HT-29 (cell line): ENCODE measurements at places on chromosomes 4 and X.

- DNase-seq = peak; percentile 25
These were observed 104.4 kb upstream of the RAB40AL start for GRCh38 chrX:102832661-102833060.

DNA sequence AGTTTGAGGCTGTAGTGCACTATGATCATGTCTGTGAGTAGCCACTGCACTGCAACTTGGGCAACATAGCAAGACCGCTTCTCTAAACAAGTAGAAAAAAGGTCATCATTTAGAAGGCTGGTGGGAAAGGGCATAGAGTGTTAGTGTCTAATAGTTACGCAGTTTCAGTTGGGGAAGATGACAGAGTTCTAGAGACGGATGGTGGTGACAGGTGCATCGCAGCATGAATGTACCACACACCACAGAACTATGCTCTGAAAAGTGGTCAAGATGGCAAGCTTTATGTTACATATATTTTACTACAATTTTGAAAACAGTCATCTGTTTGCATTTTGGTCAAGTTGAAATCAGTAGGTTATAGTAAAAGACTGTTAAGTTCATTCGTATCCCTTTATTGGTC, 23.7 kb upstream of the CLDN34 start:
- no peak for DNase-seq

DNA sequence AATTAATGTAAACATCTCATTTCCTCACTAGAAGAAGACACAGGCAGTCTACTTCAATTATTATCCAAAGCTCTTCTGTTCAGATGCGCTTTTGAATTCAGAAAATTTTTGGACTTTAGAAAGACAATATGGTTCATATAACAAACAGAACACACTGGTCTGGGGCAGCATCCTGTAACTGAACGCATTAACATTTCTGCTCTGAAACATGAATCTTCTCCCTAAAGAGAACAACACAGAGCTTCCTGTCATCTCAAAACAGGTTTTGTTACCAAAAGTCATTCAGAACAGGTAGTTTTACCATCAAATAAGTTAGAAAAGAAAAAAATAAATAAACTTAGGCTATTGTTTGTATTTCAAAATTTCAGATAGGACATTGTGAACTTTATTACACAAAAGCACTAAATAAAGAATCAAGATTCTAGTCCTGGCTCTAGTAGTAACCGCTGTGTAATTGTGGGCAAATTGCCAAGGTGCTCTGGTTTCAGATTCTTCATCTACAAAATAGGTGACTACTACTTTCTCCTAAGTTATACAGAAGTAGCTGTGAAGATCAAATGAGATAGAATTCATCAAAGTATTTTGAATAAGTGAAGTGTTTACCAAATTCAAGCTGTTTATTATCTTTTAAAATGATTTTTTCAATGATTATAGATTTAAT, 252.3 kb upstream of the RASGEF1B start:
- peak; percentile 16 for DNase-seq

DNA sequence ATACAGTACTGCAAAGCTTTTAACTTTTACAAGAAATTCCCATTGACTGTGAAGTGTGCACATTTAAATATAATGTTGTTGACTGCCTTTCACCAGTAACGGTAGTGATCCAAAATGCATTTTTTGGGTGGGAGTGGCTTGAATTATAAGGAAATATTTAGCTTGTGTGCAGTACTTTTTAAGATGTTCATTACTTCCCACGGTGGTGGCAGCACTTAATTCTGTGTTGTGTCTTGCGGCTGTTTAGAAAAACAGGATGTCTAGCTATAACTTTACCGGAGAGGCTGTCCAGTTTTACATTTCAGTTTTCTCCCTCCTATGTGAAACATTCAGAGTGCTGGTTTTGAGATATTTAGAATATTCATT, 1.7 kb downstream of the TMEM131L start:
- DNase-seq = no peak

DNA sequence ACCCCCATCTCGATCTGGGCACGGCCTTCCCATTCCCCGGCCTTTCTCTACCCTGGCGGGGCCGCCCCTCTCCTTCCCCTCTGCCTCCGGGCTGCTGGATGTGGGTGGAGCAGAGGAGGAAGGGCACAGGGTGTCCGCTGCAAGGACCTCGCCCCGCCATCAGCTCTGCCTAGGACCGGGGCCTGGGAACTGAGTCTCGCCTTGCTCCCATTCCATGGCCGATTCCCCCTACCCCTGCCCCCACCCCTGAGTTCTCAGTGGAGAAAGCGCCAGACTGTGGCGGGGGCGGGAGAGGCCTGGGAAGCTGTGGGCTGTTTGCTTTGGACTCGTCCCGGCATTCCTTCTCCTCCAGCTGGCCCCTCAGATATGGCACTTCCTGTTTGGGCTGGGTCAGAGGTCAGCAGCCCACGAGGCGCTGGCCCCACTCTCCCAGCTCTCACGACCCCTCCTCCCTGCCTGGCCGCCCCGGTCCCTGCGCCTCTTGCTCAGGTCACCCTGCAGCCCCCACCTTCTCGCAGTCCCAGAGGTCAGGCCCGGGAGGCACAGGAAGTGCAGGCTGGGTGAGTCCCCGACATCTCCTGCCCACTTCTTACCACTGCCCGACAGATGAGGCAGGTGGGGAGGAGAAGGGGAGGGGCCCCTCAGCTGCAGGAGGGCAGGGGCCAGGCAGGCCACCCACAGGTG, 6.4 kb upstream of the BGN start:
- DNase-seq = peak; percentile 56

DNA sequence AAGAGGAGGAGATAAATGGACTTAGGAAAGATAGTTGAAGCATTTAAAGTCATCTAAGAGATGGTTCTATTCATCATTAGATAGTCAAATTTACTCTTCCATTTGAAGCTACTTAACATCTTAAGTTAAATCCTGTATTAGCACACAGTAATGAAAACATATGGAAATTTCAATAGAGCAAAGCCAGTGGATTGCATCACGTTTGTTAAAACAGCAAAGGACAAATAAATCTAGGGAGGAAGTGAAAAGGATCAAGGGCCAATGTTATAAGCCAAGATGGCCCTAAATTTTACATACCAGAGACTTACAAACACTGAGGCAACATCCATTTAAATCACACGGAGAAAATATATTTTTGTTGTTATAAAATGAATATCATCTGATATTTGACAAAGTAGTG, 602.8 kb downstream of the INPP4B start:
- DNase-seq = no peak

GRCh38 chr4:181432335-181432734, 810.9 kb upstream of the TENM3 start:
- DNase-seq = no peak

DNA sequence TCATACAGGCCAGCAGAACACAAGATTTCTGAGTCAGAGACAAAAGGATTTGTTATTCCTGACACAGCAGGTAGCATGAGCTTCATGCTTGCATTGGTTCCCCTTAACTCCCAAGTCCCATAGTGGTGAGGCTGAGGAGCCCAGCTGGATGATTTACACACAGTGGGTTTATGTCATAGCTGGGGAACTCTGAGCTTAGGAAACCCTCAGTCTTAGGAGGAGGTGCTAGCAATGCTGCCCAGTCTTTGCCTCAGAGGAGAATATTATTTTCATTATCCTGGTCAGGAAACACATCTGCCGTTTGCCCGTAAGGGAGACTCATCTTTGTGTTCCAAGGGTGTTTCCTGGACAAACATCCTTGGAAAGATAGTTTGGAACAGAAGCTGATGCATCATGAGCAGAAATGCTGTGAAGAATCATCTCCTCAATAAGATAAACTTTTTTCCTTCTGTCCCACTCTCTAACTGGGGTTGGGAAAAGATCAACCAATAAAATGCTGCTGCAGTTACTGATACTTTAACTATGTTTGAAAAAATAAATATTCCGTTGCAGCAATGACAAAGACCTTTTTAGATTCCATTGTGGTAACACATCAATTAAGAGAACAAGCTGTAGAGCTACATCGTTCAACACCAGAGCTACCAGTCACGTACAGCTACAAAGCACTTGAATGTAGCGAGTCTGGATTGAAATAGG, 146.8 kb downstream of the DCLK2 start:
- DNase-seq = no peak

DNA sequence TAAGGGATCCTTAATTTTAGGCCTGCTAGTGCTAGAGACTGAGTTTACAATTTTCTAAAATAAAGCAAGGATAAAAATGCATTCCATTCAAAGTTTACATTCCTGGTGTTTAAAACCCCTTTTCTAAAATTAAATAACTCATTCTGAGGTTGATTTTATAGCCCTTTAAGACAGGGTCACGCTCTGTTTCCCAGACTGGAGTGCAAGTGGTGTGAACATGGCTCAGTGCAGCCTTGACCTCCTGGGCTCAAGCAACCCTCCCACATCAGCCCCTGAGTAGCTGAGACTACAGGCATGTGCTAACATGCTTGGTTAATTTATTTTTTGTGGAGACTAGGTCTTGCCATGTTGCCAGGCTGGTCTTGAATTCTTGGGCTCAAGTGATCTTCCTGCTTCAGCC, 6.8 kb upstream of the CDKL2 start:
- DNase-seq = no peak

DNA sequence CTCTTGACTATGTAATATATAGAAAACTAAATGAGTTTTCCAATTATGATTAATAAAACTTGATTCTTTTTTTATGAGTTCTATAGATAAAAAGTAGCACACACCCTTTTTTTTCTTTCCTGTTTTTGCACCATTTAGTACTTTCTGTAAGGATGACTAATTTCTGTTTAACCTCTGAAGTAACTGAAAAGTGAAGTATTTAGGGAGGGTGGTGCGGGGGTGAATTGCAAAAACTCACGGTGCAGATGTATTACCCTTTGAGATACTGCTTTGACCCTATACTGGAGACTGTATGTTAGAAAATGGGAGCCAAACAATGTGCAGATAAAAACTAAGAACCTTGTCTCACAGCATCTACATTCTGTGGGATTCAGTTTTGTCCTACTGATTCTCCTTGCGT, 471.6 kb downstream of the DTHD1 start:
- no peak for DNase-seq

DNA sequence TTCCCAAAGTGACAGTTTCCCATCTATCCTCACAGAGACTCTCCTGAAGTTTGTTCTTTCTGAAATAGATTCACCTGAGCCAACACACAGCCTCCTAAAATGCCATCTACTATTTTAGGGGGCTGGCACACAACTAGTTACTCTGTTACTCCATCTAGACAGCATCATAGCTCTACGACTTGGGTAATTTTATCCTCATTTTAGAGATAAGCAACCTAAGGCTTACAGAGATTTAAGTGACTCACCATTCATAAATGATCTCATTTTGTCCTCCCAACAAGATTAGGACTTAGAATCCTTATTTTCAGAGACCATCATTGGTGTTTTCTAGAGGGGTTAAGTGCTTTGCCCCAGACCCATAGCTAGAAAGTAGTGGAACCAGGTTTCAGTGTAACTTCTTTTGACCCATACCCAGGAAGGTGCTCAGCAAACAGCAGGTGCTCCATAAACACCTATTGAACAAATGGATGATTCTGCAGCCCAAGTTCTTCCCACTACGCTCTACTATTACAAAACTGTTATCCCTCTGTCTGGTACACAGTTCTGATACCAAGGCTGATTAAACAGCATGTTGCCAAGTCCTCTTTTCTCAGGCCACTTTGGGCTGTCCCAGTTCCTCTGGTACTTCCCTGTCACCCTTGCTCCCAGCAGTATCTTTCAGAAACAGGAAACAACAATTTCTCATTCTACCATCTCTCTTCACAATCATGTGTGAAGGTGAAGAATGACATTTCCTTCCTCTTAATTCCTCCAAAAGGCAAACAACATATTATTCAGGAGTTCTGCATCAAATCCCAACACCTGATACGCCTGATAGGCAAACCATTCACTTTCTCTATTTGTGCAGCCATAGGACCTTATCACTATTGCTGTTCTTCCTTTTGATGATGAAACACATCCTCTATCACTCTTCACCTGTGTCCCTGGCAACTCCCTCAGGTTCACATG, 304.7 kb upstream of the TAPT1 start:
- DNase-seq = no peak

DNA sequence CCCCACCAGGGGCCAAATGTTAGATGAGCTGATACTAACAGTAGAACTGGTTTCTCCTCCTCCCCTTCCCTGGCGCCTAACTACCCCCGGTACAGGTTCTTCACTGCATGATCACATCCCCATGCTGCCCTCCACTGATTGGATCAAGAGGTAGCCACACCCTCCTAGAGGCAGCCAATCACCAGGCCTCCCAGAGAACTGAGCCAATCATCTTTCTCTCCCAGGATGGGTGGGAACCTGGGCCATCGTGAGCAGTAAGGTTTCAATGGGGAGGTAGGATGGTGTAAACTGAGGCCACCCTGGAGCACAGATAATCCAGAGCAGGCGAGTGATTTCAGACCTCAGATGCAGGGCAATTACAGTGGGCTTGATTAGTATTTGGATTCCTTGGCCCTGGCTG, 64.2 kb downstream of the PPP2R2C start:
- no peak for DNase-seq

DNA sequence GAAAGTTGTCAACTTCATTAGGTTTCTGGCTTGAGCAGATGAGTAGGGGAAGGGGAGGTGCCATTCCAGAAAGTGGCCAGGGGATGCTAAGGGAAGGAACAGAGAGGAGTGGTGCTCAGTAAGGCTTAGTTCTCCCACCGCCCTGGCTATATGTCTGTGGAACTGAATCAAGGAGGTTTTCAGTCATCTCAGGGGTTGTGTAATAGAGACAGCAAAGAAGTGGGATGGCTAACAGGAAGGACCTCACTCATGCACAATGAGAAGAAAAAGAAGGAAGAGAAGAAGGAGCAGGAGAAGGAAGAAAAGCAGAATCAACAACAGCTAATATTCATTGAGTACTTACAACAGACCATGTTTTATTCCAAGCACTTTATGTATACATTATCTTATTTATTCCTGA, 368.7 kb downstream of the MID1IP1 start:
- DNase-seq = no peak

GRCh38 chrX:44244008-44244407, 99.5 kb downstream of the EFHC2 start:
- peak; percentile 64 for DNase-seq

GRCh38 chr4:108586778-108587177, 33.6 kb upstream of the RPL34 start:
- DNase-seq = no peak

DNA sequence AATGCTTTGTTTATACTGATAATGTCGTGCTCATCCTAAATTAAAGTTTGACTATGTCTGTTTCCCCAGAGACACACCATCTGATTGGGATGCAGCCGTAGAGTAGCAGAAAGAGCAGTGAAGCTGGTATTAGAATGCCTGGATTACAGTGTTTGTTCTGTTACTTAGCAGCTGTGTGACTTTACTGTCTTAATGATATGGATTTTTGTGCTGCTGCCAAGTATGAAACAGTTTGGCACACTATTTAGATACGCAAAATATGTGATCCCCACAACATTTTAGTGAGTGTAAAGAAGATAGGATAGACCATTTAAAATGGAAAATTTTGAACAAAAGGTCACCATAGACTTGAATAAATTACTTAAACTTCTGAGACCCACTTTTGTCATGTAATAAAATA, 1.2 kb upstream of the CHIC1 start:
- DNase-seq = no peak

DNA sequence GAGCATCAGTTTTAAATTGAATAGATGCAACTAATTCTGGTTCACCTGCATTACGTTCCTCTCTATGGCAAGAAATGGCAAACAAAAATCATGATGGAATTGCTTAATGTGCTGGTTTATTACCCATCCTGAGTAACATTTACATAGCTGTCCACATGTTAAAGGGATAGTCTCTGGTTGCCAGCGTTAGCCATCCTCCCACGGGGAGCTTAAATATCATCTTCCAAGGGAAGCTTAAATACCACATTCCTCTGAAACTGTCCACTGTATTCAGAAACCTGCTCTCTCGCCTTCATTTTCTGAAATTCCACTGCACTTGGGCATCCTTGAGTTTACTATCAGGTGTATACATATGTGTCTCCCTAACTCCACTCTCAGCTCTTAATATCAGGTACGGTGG, 586.6 kb downstream of the TLL1 start:
- no peak for DNase-seq

GRCh38 chr4:165355900-165356300, 22.9 kb upstream of the CPE start:
- peak; percentile 14 for DNase-seq
